ENCODE measurements at places on chromosomes 3 and 15.
A peak's percentile ranks its signal among the peaks of the same experiment; 100 is the strongest.

- DNase-seq, result no peak
Measured at GRCh38 chr15:72554471-72555425, 80.6 kb downstream of the ARIH1 start.

GRCh38 chr3:54844211-54844610 lies 83.6 kb downstream of the LRTM1 start:
- DNase-seq, result no peak

GRCh38 chr3:129672412-129672811 lies 65.9 kb upstream of the PLXND1 start:
- no peak for DNase-seq

GRCh38 chr15:27681038-27681437 lies 418.1 kb downstream of the OCA2 start:
- no peak for DNase-seq

GRCh38 chr3:185649414-185649813 lies 63.3 kb downstream of the SENP2 start:
- no peak for DNase-seq

GRCh38 chr3:184514171-184514490 lies 47.5 kb upstream of the EPHB3 start:
- DNase-seq, result no peak

- peak; percentile 76 for DNase-seq
Measured at GRCh38 chr15:42157981-42158765, 1.7 kb upstream of the PLA2G4F start.

- peak; percentile 5 for DNase-seq
Measured at GRCh38 chr3:34212656-34213055, 414.2 kb downstream of the PDCD6IP start.

GRCh38 chr3:168625477-168625876 lies 529.8 kb upstream of the GOLIM4 start:
- no peak for DNase-seq

DNA sequence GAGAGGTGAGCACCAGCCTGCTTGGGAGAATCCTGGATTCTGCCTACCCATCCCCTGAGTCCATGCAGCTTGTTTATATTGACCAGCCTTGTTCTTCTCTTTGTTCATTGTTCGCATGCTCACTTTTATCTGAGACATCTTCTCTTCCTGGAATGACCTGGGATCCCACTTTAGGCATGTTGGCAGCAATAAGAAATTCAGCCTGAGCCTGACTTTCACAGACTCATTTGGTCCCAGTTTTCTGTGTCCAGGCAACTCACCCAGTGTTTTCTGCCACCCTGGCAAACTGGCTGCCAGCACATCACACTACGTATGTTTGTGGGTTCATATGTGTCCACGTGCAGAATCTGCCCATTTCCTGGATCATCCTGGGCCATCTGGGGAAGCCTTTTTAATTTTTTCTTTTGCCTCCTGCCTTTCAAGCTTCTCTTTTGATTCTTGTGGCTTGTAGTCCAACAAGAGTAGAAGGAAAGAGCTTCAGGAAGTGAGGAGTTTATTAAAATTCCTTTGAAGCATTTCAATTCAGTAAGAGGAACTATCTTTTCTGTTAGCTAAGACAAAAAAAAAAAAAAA lies 199.9 kb downstream of the FNDC3B start:
- DNase-seq, result no peak

- DNase-seq, result no peak
Measured at GRCh38 chr3:105719791-105720190, 149.0 kb downstream of the CBLB start.

GRCh38 chr3:80701349-80701748 lies 933.6 kb upstream of the ROBO1 start:
- no peak for DNase-seq

GRCh38 chr15:65244638-65245037 lies 33.4 kb upstream of the CILP start:
- no peak for DNase-seq

GRCh38 chr3:51799879-51800749 lies 21.1 kb upstream of the IQCF6 start:
- peak; percentile 83 for DNase-seq

DNA sequence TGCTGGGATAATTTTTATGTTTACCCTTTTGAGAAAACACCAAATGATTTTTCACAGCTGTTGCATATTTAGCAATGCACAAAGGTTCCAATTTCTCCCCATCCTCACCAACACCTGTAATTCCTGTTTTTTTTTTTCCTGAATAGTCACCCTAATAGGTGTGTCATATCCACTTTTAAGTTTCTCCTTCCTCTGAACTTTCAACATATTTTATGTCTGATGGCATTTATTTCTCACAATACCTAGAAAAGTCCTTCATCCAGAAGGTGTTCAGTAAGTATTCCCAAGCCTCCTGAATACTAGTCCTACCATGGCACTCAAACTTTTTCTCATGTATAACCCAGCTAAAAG lies 1.5 kb downstream of the RPL24 start:
- DNase-seq, result no peak

GRCh38 chr3:40739971-40740370 lies 215.2 kb downstream of the ZNF621 start:
- no peak for DNase-seq

GRCh38 chr15:67054676-67055075 lies 10.7 kb upstream of the SMAD3 start:
- DNase-seq, result no peak

GRCh38 chr3:66980791-66981190 lies 17.3 kb upstream of the KBTBD8 start:
- no peak for DNase-seq

- no peak for DNase-seq
Measured at GRCh38 chr3:166456286-166456685, 619.1 kb upstream of the BCHE start.

DNA sequence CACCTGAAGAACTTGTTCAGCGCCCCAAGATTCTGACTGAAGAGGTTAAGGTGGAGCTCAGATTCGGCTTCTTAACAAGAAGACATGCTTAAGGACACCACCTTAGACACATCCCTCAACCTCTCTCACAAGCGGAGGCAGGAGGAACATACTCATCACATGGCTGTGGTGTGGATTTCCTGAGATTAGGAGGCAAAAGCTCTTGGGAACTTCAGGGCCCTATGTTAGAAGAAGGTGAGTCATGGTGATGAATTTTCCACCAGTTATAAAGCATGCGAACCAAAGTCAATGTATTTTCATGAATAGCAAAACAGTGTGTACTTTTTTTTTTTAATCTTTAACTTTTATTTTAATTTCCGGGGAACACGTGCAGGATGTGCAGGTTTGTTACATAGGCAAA lies 212.2 kb upstream of the SUCLG2 start:
- DNase-seq, result no peak

GRCh38 chr15:76177491-76178040 lies 117.8 kb downstream of the TMEM266 start:
- DNase-seq, result peak; percentile 91

- DNase-seq, result no peak
Measured at GRCh38 chr3:454986-455385, 258.4 kb downstream of the CHL1 start.

DNA sequence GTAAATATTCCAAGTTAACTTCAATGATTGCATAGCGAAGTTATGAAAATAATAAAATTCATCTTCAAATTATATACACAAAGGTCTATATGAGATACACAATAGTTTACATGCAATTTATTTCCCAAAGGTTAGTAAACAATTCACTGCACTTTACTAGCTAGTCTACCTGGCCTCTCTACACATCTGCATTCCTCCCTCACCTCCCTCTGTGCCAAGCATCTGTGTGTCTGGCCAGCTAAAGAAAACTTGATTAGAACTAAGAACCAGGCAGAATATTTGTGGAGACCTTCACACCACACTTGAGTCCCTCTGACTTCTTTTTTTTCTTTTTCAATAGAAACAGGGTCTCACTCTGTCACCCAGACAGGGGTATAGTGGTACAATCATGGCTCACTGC lies 61.4 kb downstream of the LRRFIP2 start:
- no peak for DNase-seq

DNA sequence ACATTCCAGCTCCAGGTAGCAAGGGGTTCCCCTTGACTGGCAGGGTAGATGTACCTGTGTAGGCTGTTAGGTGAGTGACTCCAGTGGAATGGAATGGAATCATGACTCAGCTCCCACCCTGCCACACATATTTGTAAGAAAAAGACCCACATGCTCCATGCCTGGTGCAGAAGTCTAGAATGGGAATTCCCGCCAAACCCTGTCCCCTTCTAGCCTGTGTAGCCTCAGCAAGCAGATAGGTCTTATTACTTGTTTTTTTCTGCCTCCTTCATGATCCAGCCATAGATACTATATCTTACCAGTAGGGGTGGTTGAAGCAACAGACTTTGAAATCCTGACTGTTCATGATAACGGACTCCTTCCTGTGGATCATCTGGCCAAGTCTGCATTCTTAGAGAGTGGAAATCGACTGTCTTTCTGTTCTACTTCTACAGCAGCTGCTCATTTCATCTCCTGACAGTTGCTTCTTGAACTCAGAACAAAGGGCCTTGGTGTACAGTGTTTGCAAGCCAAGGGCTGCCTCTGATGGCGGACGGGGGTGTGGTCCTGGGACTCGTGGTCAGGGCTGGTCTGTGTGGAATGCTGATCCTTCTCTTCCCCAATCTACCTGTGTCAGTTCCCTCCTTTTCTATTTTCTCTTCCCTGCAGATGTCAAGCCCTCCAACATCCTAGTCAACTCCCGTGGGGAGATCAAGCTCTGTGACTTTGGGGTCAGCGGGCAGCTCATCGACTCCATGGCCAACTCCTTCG lies 16.3 kb downstream of the SNAPC5 start:
- DNase-seq, result no peak

DNA sequence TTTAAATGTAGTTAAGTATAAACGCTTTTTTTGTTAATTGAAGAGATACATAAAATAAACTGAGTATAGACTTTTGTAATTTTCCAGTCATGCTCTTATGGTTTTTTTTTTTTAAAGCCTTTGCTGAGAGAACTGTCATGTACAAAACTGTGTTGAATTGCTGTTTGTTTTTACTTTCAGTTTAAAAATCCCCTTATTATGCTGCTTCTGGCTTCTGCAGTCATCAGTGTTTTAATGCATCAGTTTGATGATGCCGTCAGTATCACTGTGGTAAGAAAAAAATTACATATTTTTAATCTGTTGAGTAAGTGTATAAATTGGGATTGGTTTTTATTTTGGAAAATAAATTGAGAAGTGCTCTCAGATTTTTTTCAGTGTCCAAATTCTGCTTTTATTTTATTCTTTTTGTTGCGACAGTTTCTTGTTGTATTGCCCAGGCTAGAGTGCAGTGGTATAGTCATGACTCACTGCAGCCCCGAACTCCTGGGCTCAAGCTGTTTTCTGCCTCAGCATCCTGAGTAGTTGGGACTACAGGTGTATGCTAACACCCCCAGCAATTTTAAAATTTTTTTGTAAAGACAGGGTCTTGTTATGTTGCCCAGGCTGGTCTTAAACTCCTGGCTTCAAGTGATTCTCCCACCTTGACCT lies 40.7 kb downstream of the ATP2C1 start:
- no peak for DNase-seq

DNA sequence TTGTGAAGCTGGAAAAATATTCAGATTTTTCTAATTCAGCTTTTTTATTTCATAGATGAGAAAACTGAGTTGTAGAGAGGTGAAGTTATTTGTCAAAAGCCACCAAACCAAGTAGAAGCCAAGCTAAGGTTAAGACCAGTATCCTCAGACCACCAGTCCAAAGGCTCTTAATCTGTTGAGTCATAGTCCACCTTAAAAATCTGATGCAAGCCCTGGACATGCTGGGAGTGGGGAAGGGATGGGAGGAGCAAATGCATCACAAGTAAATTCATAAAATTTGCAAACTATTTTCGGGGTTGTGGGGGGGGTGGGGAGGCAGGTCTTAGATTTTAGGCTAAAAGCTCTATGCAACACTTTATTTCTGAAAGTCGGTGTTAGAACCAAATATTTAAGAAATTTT lies 307.7 kb upstream of the SEMA6D start:
- DNase-seq, result no peak

DNA sequence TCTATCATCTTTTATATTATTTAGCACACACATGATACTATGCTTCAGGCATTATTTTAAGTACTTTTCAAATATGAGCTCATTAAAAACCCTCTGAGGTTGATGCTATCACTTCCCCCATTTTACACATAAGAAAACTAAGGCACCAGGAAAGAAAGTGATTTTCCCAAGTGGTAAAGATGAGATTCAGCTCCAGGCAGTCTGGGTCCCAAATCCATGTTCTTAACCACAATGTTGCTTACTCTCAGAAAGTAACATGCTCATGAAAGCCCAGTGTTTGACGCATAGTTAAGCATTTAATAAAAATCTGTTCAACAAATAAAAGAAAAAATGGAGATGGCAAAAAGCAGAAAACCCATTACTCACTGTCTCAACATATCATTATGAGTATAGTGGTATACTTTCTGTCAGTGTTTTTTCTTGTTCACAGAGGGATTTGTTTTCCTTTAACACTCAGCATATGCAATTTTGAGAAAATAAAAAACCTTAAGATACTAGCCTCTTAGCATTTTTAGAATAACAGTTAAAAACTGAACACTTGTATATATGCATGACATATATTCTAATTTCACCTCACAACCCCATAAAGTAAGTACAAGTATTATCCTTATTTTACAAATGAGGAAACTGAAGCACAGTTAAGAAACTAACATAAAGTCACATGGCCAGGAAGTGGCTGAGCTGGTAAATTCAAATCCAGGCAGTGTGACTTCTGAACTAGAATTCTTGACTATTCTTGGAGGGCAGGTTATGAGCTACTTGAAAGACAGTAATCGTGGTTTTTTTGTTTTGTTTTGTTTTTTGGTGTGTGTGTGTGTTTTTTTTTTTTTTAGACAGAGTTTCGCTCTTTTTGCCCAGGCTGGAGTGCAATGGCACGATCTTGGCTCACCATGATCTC lies 10.4 kb downstream of the PEAK1 start:
- no peak for DNase-seq

All from GM03348 (cell line).